ENCODE measurements at places on chromosomes 1 and 21.

DNA sequence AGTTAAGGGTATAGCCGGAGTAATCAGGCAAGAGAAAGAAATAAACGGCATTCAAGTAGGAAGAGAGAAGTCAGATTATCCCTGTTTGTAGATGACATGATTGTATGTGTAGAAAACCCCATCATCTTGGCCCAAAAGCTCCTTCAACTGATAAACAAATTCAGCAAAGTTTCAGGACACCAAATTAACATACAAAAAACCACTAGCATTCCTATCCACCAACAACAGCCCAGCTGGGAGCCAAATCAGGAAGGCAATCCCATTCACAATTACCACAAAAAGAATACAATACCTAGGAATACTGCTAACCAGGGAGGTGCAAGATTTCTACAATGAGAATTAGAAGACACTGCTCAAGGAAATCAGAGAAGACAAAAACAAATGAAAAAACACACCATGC lies 45.3 kb downstream of the MAST2 start:
- no peak for DNase-seq

DNA sequence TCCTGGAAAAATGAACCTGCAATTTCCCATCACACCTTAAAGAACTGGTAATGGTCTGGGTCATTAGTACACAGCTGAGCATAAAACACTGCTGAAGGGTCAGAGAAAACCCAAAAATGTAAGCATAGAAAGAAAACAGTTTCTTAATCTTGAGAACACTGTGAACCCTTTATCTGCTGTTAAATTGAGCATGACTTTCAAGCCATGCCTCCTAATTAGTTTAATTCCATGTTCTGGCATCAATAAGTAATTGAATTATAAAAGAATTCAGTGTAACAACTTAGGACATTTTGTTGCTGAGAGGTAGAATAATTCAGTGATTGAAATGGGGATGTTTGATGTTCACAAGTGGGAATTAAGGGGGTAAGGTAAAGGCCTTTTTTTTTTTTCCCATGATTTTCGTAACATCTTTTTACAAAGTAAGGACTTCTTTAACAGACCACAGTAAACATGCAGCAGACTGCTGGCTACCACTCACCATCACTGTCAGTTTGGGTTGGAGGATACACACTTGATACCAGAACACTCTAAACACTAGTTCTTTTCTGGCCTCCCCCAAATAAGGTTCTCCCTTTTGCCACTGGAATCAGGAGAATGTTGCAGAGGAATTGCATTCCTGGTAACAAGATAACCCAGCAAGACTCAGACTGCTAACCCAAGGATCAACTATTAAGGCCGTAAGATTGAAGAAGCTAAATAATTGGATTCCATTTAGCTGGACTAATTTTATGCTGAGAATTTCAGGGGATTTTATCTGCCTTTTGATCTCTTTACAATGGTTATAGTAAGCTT lies 3.0 kb downstream of the RWDD3 start:
- DNase-seq = no peak

- no peak for DNase-seq
These were observed 70.6 kb downstream of the PATJ start for GRCh38 chr1:61812916-61813315.

DNA sequence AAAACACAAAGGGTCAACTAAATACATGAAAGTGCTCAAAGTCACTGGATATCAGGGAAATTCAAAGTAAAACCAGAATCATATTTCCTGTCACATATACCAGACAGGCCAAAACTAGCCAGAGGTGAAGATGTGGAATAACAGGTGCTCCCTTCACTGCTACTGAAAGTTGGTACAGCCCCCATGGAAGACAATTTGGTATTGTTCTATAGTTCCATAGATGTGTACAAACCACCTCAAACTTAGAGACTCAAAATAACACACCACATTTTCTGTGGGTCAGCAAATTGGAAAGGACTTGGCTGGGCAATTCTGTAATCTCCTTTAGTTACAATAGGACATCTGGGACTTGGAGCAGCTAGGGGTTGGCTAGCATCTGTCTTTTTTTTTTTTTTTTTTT lies 24.5 kb upstream of the SOAT1 start:
- no peak for DNase-seq

DNA sequence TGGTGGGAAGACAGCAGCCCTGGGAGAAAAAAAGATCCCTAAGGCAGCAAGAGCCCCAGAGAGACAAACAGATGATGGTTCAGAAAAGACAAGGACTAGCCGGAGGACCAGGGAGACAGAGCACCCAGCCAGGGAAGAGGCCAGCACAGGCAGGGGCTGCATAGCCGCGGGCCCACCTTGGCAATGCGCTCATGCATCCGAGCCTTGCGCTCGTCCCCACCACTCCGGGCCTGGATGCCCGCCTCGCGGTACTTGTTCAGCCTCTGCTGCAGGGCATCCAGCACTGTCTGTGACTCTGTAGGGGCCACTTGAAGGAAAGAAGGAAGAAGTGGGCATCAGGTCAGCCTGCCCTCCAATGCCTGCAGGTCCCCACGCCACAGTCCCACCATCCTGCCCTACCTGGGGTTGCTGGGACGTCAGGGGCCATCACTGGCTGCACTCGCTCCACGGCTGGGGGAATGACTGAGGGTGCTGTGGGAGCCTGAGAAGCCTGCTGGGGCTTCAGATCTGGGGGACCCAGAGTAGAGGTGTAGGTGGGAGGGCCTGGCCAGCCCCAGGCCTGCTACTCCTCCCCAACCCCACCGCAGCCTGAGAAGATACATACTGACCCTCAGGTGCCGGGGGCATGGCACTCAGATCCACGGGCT lies 7.0 kb downstream of the CC2D1B start:
- no peak for DNase-seq

DNA sequence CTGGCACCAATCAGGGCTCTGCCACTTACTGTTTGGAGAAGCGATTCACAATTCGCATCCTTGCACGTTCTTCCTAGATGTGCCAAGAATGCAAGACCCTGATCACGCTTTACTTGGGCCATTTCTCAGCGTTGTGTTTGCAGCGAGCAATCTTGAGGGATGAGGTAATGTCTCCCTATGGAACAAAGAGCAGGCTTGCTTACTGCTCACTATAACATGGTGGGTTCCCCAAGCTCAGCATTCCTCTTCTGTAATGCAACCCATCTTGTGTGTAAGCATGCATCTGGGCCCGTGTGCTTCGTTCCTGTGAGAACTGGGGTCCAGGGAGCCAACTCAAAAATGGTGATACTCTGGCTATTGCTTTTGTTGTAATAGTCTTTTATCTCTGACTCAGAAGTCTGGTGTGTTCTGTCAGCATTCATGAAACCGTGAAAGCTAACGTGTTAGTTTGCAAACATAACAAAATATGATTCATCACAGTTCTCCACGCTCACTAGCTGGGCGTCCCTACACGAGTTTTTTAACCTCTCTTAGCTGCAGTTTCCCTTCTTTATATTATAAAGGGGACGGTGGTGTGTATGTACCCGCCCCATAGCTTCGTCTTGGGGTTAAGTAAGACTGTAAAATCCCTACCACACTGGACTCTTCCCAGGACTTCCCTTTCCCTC lies 33.3 kb downstream of the DNTTIP2 start:
- DNase-seq = no peak

DNA sequence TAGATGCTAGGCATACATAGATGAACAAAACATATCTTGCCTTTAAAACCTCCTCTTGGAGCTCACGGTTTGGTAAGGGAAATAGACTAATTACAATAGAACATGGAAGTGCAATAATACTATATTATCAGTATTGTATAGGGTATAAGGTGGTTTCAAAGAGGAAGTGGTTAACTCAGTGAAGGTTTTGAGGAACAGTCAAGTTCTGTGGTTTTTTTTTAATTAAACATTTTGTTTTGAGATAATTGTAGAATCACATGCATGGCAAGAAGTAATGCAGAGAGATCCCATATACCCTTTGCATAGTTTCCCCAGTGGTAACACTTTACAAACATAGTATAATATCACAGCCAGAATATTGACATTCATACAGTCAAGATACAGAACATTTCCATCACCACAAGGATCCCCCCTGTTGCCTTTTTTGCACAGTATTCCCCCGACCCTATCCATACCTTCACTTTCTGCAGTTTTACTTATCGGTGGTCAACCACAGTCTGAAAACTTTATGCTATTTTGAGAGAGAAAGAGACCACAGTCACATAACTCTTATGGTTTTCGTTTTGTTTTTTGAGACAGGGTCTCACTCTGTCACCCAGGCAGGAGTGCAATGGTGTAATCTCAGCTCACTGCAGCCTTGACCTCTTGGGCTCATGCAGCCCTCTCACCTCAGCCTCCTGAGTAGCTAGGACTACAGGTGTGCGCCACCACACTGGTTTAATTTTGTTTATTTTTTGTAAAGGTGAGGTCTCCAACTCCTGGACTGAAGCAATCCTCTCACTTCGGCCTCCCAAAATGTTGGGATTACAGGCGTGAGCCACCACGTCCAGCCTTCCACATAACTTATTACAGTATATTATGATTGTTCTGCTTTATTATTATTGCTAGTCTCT lies 60.5 kb upstream of the KIAA1614 start:
- DNase-seq = no peak

DNA sequence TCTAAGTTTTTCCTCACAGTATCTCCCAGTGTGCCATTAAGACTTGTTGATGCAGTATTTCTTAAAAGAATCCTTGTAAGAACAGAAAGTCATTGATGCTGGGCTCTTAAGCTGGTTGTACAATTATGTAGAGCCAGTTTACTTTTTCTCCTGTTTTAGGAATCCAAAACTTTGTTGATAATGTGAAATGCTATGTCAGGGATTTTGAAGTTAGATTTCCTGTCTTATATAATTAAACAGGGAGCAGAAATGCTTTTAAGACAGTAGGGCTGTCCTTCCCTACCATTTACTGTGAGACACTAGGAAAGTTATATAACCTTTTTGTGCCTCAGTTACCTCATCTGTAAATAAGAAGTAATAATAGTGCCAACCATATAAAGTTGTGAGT lies 26.0 kb downstream of the CCDC18 start:
- DNase-seq = no peak

All from activated gamma-delta T cell (primary cell).